ENCODE measurements at places on chromosomes 5 and 9.
A peak's percentile ranks its signal among the peaks of the same experiment; 100 is the strongest.

DNA sequence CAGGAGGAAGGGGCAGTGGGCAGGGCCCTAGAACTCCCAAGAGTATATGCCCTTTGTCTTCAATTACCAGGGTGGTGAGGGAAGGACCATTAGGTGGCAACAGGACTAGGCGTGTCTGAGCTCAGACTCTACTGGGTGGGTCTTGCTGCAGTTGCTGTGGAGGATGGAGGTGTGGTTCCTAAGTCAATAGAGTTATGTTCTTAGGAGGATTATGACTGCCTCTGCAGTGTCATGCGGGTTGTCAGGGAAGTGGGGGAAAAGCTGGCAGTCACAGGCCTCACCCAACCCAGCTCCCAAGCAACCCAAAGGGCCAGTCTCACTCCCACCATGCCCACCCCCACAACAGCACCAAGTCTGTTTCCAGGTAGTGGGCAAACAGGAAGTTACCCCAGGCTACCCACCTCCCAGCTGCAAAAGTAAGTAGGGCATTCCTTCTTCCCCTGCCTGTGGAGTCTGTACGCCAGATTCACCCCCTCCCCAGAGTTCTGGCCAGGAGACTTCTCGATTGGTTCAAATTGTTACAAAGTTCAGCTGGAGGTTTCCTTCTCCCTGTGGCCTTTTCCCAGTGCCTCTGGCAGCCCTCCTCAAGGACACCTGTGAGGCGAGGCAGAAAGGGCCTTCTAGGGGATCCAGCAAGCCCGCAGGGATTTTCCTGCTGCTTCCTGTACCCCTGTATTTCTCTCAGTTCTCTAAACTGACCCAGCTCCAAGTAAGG lies 145.3 kb downstream of the HINT1 start:
- DNase-seq, result no peak

GRCh38 chr9:70290626-70291025 lies 31.8 kb downstream of the SMC5 start:
- no peak for DNase-seq

GRCh38 chr5:124527220-124527991 lies 219.0 kb downstream of the ZNF608 start:
- peak; percentile 37 for DNase-seq

GRCh38 chr5:9691261-9691660 lies 61.1 kb upstream of the TAS2R1 start:
- no peak for DNase-seq

DNA sequence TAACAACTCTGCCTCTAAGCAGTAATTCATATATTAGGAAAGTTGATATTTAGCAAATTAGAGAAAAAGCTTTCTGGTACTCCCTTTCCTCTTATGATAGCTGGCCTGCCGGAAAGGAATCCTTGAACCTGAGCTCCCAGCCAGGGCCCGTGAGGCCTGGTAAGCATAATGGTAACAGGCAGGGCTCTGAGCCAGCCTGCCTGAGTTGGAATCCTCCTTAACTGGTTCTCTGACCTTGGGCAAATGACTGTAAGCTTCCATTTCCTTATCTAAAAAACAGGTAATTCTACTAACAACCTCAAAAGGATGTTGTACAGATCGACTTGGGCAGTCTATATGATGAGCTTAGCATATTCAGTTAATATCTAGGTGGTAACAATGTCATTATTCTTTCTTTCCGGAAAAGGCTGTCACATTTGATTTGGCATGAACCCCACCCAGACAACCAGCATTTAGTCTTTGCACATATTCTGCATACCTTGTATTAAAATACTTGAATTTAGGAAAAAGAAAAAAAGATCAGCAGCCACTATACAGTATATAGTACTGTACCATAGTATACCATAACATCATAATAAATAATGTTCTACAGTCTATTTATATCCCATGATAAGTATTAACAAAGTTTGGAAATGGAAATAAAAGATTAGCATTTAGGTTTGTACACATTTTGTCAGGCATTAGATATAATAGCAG lies 55.7 kb upstream of the MAP3K1 start:
- DNase-seq, result no peak

DNA sequence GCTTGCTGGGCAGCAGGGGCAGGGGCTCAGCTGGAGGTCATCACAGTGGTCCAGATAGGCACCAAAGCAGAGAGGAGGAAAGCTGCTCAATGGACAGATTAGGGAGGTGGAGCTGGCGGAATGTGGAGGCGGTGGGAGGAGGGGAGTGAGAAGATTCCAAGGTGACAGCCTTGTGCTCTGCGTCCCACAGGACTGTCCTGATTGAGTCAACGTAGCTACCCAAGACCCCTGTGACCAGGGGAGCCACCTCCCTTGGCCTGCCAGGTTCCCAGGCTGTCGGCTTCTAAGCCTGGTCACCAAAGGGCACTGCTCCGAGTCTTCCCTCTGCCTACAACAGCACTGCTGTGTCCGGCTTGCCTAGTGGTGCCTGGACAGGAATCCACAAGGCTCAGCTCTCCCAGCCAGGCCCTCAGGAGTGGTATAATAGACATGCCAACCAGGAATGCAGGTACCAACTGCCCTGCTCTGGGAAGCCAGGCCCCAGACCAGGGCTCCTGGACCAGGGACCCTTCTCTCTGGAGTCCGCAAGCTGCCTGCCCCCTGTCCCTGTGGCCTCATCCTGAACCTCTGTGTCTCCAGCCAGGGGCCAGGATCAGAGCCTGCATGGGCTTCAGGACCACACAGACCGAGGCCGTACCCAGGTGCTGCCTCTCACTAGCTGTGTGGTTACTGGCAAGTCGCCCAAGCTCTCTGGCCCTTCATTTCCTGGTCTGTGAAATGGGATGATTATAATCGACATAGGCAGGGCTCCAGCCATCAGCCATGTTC lies 67.9 kb downstream of the STK10 start:
- DNase-seq, result no peak

DNA sequence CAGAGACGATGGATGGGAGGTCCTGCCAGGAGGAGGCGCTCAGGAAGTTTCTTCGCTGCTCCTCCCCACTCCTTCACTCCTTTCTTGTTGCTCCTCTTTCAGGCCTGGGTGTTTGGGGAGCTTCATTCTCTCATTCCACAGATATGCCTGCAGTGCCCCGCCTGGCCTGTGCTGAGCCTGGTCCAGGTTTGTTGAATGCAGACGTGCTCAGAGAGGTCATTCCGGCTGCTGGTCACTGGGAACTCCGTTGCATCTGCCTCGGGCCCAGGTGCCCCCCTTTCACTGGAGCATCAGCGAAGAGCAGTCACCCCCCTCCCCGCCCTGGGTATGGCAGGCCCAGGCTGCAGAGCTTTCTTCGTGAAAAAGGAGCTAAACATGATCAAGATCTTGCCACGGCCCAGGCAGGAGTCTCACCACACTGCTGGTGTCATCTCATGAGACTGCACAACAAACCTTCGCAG lies 15.5 kb downstream of the SURF6 start:
- DNase-seq, result no peak

DNA sequence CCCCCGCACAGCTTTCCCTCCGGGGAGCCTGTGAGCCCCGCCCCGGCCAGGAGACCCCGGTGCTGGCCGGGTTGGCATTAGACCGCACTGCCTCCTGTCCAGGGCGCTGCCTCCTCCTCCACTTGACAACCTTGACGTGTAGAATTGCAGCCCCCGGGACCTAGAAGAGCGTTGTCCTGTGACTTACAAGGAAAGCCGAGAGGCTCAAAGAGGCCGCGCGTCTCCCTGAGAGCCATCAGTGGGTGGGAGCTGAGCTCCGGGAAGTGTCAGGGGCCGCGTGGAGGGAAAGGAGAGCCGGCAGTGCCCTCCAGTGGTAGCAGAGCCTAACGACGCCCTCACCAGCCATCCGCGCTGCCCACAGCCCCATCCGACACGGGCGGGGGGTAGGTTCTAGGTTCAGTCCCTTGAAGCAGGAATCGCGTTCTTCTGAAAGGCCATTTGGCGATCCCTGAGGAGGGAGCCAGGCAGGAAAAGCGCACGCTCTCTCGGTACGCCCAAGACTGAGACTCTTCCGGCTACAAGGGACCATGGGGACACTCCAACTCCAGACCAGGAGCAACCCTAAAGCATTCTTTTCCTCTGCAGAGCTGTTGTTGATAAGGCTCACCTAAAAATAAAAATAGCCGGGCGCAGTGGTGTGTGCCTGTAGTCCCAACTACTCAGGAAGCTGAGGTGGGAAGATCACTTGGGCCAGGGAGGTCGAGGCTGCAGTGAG lies 40.6 kb upstream of the SAP30L start:
- DNase-seq, result peak; percentile 79

- no peak for DNase-seq
Observed at GRCh38 chr5:96004087-96004486, 42.4 kb upstream of the ELL2 start.

DNA sequence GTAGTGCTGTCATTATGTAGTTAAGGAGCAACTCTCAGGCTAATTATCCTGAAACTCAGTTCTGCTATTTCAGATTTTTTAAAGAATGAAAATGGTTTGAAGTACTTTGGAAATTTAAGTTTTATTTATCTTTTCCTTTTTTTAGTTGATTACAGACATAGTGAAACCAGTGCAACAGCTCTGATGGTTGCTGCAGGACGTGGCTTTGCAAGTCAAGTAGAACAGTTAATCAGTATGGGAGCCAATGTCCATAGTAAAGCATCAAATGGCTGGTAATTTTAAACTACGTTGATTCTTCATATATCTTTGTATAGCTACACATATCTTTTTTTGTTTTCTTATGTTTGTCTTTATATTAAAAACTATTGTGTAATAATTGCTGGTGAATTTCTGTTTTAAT lies 34.9 kb downstream of the YTHDC2 start:
- DNase-seq, result no peak

DNA sequence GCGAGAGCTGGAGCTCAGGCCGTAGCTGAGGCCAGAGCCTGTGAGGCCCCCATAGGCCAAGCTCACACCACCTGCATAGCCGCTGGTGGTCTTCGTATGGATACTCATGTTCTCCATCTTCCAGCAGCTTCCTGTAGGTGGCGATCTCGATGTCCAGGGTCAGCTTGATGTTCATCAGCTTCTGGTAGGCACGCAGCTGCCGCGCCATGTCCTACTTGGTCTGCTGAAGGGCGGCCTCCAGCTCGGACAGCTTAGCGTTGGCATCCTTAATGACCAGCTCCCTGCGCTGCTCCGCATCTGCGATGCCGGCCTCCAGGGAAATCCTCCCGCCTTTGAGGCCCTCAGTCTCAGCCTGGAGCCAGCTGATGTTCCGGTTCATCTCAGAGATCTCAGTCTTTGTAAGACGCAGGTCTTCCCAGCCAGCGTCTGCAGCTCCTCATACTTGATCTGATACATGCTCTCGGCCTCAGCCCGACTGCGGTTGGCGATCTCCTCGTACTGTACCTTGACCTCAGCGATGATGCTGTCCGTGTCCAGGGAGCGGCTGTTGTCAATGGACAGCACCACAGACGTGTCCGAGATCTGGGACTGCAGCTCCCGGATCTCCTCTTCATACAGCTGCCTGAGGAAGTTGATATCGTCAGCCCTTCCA lies 172.1 kb downstream of the PPP2R2B start:
- no peak for DNase-seq

DNA sequence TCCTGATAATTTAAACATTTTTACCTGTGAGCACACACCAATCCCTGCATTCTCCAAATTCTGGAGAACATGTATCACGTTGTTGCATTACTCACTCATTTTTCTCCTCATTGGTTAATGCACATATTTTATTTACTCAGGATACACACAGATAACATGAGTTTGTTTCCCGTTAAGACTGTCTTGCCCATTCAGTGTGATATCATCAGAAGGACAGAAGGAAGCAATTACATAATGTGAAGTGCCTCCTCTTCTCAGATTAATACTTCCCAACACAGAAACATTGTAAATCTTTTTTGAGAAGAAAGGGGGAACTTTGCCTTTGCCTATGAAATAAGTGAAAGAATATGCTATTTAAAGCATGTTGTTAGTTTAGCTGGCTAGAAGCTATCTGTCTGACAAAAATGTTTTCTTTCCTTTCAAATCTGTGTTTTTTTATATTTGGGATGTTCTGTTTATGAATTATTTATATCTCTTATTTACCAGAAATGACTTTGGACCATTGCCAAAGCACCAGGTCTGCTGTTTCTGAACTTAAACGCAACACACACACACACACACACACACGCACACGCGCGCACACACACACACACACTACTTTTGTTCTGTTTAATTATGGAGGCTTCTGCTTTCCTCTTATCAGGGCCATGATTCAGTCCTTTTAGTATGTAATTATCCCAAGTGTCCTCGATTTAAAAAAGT lies 186.5 kb downstream of the CHSY3 start:
- no peak for DNase-seq

DNA sequence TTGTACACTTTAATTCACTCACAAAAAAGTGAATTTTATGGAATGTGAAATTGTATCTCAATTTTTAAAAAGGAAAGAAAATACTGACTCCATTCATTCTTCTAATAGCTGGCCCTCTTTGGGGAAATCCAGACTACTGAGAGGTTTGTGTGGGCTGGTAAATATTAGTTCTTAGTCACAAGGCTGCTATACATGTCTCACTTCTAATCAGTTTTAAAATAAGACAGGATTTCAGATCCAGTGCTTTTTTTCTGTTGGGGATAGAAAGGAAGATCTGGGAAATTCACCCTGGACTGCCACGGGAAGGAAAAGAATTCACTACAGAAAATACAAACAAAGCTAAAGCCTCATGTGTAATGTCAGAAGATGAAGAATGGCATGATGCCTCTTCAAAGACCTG lies 32.7 kb upstream of the ADAMTSL1 start:
- DNase-seq, result no peak

- DNase-seq, result no peak
Observed at GRCh38 chr9:81682797-81683196, 6.5 kb downstream of the TLE1 start.

DNA sequence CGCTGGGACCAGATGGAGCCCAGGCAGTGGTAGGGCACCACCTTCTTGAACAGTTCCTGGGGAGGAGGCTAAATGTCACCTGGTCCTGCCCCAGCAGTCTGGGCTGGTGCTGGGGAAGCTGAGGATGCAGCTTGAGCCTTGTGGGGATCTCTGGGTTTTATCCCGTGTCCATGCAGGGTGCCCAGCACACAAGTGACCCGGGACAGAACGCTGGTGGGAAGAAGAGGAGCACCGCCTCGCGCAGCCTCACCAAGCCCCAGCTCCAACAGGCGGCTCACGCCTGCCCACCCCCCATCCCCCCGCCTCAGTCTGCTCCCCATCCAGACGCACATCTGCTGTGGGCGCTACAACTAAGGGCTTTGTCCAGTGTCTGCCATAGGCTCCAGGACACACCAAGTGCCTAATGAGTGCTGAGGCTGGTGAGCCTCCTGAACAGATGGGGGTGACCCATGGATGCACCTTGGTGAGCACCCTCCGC lies 13.8 kb downstream of the RALGDS start:
- DNase-seq, result no peak

GRCh38 chr9:2531481-2531880 lies 90.1 kb upstream of the VLDLR start:
- no peak for DNase-seq

DNA sequence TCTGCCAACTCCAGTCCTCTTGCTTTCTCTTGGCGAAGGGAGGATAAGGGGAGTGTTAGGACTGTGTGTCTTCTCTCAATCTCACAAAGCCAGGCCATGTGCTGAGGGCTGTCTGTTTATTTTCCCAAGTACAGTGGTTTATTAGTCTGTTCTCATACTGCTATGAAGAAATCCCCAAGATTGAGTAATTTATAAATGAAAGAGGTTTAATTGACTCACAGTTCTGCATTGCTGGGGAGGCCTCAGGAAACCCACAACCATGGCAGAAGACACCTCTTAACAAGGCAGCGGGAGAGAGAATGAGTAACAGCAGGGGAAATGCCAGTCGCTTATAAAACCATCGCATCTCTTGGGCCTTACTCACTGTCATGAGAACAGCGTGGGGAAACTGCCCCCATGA lies 36.2 kb upstream of the CKS2 start:
- peak; percentile 63 for DNase-seq

GRCh38 chr9:18245911-18246310 lies 228.0 kb upstream of the ADAMTSL1 start:
- no peak for DNase-seq
